ENCODE measurements at places on chromosomes 6 and 20.

GRCh38 chr20:7496394-7496991 is 443.8 kb downstream of the HAO1 start:
- no peak for DNase-seq

DNA sequence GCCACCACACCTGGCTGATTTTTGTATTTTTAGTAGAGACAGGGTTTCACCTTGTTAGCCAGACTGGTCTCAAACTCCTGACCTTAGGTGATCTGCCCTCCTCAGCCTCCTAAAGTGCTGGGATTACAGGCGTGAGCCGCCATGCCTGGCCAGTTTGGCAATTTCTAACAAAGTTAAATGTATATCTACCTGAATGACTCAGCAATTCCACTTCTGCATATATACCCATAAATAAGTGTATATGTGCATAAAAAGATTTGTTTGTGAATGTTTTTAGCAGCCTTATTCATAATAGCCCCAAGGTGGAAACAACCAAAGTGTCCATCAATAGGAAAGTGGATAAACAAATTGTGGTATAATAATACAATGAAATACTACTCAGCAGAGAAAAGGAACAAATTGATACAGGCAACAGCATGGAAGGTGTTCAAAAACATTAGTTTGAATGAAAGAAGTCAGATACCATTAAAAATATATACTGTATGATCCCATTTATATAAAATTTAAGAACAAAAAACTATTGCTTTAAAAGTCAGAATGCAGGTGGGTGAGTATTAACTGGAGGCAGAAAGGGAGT is 44.3 kb upstream of the KIF13A start:
- no peak for DNase-seq

GRCh38 chr6:141829566-141830360 is 303.0 kb upstream of the GJE1 start:
- DNase-seq = no peak

DNA sequence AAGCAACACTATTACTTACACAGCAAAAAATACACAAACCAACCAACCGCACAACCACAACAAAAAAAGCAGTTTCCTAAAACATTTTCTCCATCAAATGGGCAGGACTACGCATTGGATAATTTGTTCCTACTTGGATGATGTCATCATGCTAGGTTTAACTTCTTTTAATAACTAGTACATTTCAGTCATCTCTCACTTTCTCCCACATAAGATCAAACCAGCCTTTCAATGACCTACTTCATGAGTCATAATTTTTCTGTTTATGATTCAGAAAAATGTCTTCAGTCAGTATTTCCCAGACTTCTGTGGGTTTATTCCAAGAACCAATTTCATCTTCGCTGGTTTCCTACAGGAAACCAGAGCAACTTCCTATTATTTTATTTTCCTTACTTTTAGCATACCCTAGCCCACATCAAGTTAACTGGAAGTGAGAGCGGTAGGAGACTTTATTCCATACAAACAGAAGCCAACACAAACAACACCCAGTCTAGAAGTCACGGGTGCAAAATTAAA is 134.2 kb downstream of the GMDS start:
- DNase-seq = no peak

DNA sequence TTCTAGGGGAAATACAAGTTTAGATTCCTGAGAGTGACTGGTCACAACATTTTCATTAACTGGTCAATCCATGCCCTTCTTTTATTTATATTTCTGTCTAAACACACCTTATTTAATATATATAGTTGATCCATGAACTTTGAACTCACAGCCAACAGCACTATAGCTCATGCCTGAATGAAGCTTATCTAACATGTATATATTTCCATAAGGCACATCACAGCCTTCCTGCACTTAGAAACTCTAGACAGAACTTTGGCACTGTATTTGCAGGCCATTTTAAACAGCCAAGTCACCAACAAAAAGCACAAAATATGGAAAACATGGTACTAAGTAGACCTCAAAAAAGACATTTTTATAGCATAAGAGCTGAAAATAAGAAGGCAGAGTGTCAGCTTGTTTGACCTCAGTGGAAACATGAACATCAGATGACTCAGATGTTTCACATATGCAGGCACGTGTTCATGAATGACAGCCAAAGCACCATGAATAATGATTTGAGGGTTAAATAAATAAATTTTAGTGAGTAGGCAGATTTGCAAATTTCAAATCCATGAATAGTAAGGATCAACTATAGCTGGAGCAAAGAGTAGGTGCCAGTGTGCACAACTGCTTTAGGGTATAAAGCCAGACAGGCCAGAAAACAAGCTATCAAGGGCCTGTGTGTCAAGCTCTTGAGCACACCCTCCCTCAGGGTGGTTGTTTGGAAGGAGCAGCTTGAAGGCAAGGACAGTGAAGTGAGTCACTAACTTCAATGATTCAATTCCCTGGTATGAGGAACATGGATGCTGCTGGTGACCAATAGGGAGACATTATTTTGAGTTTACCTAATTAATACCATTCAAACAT is 88.9 kb upstream of the NT5E start:
- peak; percentile 73 for DNase-seq

DNA sequence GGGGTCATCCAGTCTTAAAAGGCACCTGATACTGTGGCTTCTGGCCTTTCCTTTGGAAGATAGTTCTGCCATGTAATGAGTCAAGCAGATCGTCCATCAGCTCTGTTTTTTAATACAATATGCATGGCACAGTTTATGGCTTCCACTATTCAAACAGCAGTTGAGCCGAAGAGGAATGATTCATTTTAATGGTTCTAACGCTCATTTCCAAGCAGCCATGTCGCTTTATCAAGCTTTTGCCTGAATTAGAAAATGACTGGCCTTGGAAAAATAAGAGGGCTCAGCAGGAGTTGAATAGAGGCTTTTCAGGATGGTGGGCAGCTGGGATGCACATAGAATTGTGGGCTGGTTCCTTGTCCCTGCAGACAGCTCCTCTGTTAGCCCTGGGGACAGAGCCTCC is 138.1 kb downstream of the SOBP start:
- DNase-seq = no peak

DNA sequence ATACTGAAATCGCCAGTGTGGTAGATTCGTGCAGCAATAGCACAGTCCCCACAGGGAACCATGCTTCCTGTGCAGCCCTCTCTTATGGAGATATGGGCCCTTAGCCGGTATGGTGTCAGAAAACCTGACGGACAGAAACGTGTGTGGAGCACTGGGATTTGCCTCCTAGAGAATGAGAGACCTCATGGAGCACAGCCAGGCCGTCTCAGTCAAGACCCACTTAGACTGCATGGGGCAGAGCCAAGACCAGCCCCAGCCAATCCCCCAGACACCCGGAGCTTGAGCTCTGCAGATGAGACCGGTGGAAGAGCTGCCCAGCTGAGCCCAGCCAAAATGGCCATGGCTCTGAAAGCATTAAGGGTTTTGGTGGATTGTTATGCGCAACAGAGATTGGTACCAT is 163.7 kb downstream of the DLL1 start:
- DNase-seq = no peak

GRCh38 chr6:105645958-105646357 is 243.1 kb upstream of the PREP start:
- DNase-seq = no peak

DNA sequence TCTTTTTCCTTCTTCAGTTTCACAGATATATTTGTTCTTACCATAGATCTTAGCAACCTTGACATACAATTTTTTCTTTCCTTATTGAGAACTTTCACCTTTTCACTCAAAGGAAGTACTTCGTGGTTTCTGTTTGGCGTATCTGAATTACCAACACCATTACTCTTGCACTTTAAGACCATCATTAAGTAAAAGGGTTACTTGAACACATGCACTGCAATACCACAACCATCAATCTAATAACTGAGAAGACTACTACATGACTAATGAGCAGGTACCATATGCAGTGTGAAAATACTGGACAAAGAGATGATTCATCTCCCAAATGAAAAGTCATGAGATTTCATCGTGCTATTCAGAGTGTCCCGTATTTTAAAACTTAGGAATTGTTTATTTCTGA is 21.7 kb upstream of the SENP6 start:
- DNase-seq = no peak

DNA sequence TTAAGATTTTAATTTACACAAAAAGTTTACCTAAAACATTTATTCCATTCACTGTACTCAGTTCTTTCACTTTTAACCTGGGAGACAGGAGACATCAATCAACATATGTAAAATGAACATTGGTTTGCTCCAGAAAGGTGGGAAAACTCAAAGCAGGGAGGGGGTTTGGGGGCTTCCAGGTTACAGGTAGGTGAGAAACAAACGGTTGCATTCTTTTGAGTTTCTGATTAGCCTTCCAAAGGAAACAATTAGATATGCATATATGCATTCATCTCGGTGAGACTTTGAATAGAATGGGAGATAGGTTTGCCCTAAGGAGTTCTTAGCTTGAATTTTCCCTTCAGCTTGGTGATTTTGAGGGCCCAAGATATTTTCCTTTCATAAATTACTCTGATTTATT is 38.2 kb upstream of the HDAC2 start:
- DNase-seq = no peak

- DNase-seq = no peak
These were observed 137.3 kb downstream of the FOXC1 start for GRCh38 chr6:1747003-1747402.

GRCh38 chr6:89489078-89489477 is 56.1 kb downstream of the ANKRD6 start:
- DNase-seq = no peak

- DNase-seq = no peak
These were observed 6.2 kb upstream of the CD93 start for GRCh38 chr20:23092384-23092756.

DNA sequence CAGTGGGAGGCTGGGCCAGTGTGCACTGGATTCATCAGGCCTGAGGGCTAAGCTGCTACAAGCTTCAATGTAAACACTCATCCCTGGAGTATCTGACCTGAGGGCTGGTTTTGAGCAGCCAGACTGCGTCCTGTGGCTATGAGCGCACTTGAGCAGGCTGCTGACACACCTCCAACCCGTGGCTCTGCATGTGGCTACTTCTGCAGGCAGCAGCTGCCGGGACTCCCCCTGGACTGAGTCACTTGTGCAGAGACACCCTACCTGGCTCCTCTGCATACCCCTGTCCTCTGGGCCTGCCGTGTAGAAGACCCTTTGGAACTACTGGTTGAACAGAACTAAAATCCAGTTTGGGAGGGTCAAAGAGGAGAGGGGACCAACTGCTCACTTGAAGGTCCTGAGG is 172.0 kb downstream of the SCP2D1 start:
- no peak for DNase-seq

DNA sequence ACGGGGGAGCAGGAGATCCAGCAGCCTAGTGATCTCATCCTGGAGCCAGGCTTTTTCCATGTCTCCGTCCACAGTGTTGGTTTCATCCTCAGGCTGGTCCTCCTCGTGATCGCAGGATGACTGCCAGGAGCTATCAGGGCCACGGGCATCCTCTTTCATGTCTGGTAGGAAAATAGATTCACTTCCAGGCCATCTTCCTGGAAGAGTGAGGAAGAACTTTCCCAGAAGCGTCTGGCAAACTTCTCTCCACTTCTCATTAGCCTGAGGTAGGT is 15.3 kb upstream of the SLC9A8 start:
- DNase-seq = no peak

- DNase-seq = no peak
These were observed 29.4 kb downstream of the PSMG4 start for GRCh38 chr6:3287976-3288707.

GRCh38 chr6:18640134-18640533 is 253.0 kb downstream of the RNF144B start:
- DNase-seq = no peak

DNA sequence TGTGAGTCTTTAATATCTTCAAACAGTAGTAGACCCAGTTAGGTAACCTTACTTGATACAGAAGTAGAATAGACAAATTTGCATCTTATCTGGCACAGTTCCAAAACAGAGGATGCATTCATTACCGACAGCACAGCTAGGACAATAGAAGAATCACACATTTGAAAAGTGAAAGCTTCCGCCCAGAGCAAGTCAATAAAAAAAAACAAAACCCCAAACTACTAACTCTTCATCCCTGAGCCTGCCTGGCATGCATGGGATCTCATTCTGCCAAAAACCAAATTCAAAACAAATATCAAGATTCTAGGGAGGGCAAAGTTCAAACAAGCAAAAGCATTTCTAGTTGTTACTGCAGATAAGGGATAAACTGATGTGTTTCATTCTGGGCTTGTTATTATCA is 235.4 kb downstream of the BTBD9 start:
- no peak for DNase-seq

DNA sequence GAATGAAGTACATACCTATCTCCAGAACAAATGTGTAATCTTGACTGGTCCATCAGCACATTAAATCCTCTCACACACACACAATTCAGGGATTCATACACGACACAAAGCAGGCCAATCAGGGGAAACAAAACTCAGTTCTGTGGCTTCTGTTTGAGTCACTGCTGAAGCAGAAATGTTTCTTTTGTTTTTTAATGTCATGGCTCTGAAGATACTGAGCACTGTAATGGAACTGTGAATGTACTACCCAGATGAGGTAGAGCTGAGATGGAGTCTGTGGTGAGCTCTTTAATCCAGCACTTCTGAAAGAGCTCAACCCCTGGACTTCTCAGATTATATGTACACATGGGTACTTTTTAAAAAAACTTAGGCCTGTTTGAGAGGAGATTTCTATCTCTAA is 116.4 kb downstream of the THEMIS start:
- no peak for DNase-seq
